ENCODE measurements at places on chromosomes 7 and 10.
A peak's percentile ranks its signal among the peaks of the same experiment; 100 is the strongest.

- no peak for DNase-seq
Observed at GRCh38 chr10:67603701-67604100, 92.3 kb downstream of the CTNNA3 start.

- DNase-seq = peak; percentile 8
Observed at GRCh38 chr10:21172930-21173801, 276.1 kb upstream of the NEBL start.

DNA sequence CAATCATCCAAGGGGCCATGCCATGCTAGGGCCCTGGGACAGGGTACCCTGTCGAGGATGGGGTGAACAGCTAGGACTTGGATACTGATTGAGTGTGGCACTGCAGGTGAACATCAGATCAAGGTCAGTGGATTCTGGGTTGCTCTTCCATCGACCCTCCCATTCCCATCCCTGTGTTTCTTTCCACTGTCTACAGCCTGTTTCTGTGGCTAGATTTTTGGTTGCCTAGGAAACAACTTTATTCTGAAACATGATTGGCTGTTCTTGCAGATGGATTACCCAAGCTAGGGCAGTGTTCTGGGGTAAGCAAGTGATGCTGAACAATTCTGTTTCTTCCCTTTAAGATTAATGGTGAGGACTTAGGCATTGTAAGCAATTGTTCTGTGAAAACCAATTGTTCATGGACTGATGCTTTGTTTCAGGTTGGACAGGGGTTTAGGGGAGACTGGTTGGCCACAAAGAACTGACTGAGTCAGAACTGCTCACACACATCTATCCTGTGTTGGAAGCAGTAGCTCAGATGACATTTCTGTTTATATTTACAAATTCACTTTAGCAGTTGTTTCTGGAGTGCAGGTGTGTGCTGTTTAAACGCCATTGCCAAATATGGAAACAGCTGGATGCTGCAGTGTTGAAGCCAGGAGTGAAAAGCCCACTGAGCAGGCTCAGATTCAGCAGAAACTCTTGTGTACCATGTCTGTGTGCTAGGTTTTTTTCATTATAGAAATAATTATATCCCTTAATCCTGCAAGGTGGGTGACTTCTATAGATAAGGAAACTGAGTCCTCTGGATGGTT is 102.3 kb upstream of the BTBD16 start:
- no peak for DNase-seq

DNA sequence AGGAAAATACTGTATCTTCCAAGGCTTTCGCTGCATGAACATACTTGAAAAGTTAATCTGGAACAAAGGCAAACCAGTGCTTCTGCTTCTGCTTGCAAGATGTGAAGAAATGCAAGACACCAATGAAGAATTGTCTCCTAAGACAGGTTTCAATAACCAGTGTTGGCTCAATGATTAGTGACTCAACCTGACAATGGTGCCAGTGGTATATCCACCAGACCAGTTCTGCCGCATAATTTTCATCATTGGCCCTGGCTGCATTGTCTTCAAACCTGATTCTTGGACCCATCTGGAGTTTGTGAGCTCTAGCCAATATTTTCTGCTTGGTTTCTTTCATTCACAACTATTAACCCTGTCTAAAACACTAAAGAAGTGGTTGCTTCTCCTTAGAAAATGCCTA is 13.6 kb upstream of the STAMBPL1 start:
- DNase-seq = no peak

DNA sequence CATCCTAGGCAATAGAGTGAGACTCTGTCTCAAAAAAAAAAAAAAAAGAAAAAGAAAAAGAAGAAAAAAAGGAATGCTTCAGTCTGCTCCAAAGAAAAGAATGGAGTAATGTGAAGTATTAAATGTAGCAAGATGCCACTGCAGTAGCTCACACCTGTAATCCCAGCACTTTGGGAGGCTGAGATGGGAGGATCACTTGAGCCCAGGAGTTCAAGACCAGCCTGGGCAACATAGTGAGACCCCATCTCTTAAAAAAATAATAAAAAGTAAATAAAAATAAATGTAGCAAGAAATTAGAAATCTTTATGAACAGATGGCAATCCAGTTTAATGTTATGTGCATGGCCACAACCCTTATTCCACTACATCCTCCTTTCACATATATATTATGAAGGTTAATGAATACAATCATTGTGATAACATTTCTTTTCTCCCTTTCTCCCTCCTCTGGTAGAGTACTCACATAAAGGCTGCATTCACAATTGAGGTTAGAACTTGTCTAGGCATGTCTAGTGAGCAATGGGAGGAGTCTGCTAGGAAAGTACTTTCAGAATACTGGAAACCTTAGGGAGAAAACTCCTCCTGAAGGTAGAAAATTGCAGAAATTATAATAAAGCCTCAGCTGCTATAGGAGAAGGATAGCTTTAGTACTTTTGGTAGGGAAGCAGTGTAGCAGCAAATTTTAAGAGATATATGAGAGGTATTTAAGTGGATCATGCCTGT is 20.4 kb downstream of the KLLN start:
- peak; percentile 3 for DNase-seq

GRCh38 chr10:75530299-75530698 is 98.9 kb downstream of the LRMDA start:
- no peak for DNase-seq

GRCh38 chr10:85045046-85045445 is 716.7 kb downstream of the CCSER2 start:
- no peak for DNase-seq

- no peak for DNase-seq
Observed at GRCh38 chr7:139676390-139676789, 101.4 kb downstream of the HIPK2 start.

- no peak for DNase-seq
Observed at GRCh38 chr7:122433765-122434164, 129.2 kb upstream of the FEZF1 start.

GRCh38 chr7:954330-955238 is at the start of gene ADAP1:
Gene ADAP1 (minus strand): TSS chr7:954680. CDS start chr7:954477, 203 bp downstream.
- DNase-seq = no peak

- DNase-seq = peak; percentile 79
Observed at GRCh38 chr10:13348216-13349017, at the start of gene SEPHS1. Gene SEPHS1 (minus strand): TSS chr10:13348293. CDS start chr10:13344950, 3,343 bp downstream.

DNA sequence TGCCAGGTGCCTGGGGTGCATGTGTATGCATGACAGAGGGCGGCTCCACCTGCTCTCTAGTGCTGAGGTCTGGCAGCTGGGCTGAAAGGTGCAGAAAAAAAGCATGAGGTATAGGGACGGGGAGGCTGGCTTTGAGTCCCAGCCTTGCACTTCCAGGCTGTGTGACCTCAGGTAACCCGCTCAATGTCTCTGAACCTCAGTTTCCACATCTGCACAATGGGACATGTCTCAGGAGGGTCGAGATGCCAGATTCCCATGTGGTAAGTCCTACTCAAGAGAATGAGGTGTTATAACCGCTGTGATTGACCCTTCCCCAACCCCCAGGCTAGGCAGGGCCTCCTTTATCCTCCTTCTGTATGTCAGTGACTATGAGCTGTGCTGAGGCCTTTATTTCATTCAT is 48.8 kb downstream of the ARHGAP22 start:
- DNase-seq = no peak

DNA sequence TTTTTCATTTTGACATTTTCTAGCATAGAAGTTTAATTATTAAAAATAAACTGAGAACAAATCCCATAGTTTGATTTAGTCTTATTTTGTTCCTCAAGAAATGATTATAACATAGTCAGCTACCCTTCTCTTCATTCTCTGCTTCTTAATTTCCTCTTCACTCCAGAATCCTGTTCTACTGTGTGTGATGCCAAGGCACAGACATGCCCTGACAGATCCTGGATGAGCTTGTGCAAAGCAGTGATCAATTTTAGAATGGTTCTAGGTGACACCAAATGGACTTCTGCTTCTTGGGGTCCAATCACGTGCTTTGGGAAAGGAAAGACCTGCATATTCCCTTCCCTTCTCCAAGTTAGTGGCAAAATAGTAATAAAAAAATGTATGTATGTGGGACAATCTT is 665.6 kb downstream of the MAGI2 start:
- no peak for DNase-seq

GRCh38 chr10:97139651-97140048 is 46.1 kb downstream of the SLIT1 start:
- no peak for DNase-seq

DNA sequence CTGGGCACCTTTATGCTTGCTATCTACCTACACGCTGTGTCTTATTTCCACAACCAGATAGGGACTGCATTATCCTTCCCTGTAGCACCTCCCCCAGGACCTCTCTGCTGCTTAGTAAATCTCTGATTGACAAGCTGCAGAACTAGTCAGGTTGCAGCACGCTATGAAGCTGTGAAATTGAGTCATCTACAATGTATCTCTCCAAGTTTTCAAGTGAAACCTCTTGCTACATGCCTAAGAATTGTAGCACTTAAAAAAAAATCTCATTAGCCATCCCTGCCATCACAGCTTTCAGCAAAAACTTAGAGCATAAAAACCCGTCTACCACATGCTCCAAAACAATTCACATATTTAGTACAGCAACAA is 69.7 kb upstream of the FGFR2 start:
- DNase-seq = no peak

DNA sequence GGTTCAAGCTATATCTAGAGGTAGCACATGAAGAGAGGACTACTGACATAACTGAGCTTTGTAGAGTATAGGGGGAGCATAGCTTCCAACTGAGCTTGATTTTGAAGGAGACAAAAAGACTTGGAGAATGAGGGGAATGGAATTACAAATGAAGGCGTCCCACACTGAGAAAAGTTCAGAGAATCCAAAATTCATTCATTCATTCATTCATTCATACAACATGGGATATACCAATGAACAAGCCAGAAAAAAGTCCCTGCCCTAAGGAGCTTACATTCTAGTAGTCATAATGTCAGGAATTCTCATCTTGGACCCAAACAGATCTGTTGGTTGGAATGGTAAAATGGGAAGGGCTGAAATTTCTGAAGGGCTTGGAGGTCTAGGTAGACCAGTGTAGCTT is 62.0 kb downstream of the ENTPD1 start:
- no peak for DNase-seq

GRCh38 chr7:140631602-140632001 is 9.0 kb downstream of the DENND2A start:
- DNase-seq = no peak

DNA sequence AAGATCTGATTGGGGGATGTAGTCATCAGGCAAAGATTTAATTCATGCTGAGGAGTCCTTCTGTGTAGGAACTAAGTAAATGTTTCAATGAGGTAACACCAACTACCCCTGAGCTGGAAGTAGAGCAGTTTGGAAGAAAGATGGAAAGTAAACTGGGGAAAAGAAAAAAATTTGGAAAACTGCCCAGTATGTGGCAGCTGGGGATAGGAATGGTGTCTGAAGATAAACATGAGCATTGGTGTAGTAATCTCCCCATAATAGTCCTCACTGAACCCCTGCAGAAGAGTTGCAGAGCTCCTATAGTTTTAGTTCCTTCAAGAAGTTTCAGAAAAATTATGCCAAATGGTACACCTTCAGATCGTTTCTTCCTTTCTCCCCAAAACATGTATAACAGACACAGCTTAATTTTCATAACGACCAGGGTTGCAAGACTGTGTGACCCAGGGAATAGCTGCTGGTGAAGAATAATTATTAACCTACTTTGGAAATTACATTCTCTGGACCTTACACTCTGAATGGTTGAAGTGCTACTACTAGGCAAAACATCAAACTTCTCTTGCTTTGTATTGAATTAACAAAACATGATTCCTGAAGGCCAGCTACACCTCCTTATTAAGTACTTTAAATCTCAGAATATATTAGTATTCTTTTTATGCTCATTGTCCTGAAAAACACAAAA is 446.4 kb upstream of the NRG3 start:
- no peak for DNase-seq

DNA sequence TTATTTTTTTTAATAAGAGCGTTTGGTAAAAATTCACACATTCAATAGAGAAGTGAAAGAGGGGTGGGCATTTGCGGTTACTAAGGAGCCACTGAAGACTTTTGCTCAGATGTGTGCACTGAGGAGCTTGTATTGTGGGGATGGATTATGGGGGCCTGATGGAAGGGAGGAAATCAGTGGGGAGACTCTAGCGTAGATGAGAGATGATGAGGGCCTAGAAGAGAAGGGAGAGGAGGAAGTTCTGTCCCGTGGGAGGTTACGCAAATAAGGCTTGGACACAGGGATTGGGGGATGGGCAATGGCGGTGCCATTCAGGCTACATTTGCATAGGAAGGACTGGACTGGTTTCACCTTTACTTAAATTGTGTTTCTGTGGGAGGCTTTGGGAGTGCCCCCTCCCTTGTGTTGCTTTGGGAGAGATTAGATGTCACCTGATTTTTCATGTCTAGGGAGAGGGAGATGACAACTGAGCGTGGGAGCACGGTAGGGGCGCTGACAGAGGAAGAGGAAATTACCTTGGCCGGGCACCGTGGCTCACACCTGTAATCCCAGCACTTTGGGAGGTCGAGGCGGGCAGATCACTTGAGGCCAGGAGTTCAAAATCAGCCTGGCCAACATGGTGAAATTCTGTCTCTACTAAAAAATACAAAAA is 2.2 kb upstream of the HIP1 start:
- DNase-seq = no peak

GRCh38 chr10:95880704-95881103 is 27.1 kb upstream of the CC2D2B start:
- DNase-seq = no peak

DNA sequence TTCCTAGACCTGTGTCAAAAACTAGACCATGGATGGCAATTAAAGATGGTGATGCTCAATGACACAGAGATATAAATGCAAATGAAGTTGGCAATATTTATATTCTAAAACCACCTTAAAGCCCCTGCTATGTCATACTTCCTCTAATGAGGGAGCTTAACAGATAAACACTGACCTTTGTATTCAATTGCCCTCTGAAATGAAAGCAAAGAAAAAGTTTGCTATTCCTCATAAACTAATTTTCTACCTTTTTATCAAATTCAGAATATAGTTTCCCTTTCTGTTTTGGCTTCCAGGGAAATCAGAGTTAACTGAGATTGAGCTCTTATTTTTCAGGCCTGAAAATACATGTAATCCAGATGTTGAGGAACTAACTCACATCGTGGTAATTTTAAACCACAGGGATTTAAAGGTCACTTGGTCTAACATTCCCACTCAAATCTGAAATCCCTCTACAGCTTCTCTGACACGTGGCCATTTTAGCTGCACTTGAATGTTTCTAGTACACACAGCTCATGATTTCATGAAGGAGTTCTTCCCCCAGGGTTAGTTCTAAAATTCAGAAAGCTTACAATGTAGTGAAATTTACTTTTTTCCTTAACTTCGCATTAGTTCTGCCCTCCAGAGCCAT is 37.9 kb upstream of the ABCB5 start:
- no peak for DNase-seq

DNA sequence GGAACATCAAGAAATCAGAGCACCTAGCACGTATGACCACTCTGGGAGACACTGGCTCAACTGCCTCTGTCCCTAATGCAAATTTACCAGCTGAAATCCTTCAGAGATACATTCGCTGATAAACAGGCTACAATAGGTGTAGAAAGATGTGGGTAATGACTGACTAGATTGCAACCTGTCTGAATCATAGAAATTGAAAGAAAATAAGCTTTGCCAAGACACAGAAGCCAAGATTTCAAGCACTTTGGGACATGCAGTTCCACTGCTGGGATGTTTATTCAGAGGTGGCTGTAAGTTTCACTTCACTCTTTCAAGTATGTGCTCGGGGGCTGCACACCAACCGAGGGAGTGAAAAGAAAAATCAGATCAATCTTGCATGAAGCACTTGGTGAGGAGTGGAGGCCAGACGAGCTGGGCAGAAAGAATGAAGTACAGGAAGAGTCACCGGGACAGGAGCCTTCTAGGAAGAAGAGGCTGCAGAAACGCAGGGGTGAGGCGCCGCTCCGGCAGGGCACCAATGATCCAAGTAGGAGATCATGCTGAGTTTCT is 276.7 kb downstream of the PARD3 start:
- DNase-seq = no peak

- DNase-seq = no peak
Observed at GRCh38 chr7:140033036-140033435, 29.7 kb downstream of the PARP12 start.

- DNase-seq = no peak
Observed at GRCh38 chr7:54426406-54426805, 115.8 kb upstream of the VSTM2A start.

Measured in NCI-H1436 (cell line).